ENCODE measurements at places on chromosomes 13 and 19.
A peak's percentile ranks its signal among the peaks of the same experiment; 100 is the strongest.

DNA sequence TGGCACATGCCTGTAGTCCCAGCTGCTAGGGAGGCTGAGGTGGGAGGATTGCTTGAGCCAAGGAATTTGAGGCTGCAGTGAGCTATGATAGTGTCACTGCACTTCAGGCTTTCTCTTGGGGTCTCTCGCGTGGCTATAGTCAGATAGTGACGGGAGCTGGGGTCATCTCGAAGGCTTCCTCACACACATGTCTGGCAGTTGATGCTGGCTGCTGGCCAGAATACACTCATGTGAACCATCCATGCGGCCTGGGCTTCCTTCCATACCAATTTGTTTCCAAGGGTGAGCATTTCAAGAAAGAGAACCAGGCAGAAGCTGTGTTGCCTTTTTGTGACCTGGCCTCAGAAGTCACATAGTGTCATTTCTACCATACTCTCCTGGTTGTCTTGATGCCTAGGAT is 26.4 kb downstream of the LEUTX start:
- DNase-seq, result no peak

DNA sequence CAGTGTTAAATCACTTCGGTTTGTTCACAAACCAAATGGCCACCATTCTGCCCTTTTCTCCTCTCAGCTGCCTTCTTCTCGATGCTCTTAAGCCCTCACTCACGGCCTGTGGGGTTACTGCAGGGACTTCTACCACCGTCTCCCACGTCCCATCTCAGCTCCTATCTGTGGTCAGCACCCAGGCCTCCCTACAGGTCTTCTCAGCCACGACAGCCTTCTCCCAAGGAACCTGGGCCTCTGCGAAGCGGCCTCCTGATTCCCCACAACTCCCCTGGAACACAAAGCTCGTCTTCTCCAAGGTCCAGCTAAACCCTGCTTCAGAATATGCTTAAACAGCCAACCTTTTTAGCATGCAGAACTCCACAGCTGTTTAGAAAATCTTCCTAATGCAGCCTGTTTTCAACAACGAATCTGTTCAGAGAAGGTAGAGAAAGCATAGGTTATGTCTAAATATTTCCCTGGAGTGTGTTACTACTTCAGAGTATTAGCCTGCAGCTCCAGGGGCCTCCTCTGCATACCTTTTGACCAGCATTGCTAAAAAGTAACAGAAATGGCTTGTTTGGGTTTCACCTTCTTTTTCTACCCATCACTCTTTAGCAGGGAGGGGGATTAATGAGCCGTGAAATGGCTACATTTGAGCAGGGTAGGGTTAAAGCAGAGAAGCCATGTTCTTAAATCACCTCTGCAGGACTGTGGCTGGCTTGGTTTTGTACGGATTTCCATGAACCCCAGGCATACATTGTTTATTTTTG is 104.0 kb downstream of the COL4A2 start:
- DNase-seq, result peak; percentile 3

GRCh38 chr13:41549491-41549890 is 92.1 kb downstream of the RGCC start:
- no peak for DNase-seq

DNA sequence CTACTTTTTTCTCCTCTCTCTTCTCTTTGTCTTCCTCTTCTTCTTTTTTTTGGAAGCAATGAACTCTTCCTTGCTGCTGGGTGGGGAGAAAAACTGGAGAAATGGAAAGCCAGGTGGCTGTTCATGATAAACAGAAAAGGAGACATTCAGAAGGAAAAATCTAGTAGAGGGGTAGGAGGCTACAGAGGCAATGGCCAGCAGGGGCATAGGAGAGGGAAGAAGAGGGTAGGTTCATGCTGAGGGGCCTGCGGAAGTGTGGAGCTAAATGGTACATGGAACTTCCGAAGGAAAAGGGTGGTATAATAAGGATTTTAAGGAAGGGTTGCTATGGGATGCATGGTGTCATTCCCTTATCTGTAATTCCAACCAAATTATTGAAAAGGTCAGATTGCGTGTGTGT is 17.5 kb upstream of the HS6ST3 start:
- DNase-seq, result no peak

- DNase-seq, result peak; percentile 45
These were observed 144.9 kb upstream of the ZNF507 start for GRCh38 chr19:32200312-32201038.
